ENCODE measurements at places on chromosomes 2 and 18. TPM values are rescaled to one million over a fixed set of nuclear protein-coding genes. Genes with fewer than 3 reads are reported as not detected.

The SLC4A3 gene
- total RNA-seq: 0.27 TPM

The PROKR1 gene
- not detected for total RNA-seq

The KLHL14 gene
- not detected for total RNA-seq

The MGAT4A gene
- 25.5 TPM for total RNA-seq

The SCN9A gene
- 1.2 TPM for total RNA-seq

The TPGS2 gene
- 111 TPM for total RNA-seq

The MAP3K2 gene
- total RNA-seq: 14.4 TPM

The PAIP2B gene
- 0.54 TPM for total RNA-seq

The TXNL1 gene
- 37.2 TPM for total RNA-seq

The ZNF516 gene
- 9.4 TPM for total RNA-seq

The NCOA1 gene
- 6.8 TPM for total RNA-seq

The UBXN2A gene
- 8.1 TPM for total RNA-seq

The PCBP1 gene
- total RNA-seq: 44.0 TPM

The MOGAT1 gene
- not detected for total RNA-seq

The ITGA4 gene
- 22.4 TPM for total RNA-seq

The TMEM37 gene
- 0.94 TPM for total RNA-seq

The WIPF1 gene
- total RNA-seq: 7.6 TPM

The ANKRD30BL gene
- total RNA-seq: not detected

The MC4R gene
- total RNA-seq: not detected

The CCDC102B gene
- total RNA-seq: 2.5 TPM

The IL36G gene
- total RNA-seq: not detected

The NR4A2 gene
- under 0.01 TPM for total RNA-seq

The KCNK3 gene
- not detected for total RNA-seq

The CD226 gene
- 0.09 TPM for total RNA-seq
